ENCODE measurements at places on chromosomes 12 and 14.

- no peak for DNase-seq
These were observed 17.6 kb upstream of the EPS8 start for GRCh38 chr12:15806826-15807225.

GRCh38 chr14:66974397-66975025 lies 214.7 kb upstream of the GARIN2 start:
- no peak for DNase-seq

DNA sequence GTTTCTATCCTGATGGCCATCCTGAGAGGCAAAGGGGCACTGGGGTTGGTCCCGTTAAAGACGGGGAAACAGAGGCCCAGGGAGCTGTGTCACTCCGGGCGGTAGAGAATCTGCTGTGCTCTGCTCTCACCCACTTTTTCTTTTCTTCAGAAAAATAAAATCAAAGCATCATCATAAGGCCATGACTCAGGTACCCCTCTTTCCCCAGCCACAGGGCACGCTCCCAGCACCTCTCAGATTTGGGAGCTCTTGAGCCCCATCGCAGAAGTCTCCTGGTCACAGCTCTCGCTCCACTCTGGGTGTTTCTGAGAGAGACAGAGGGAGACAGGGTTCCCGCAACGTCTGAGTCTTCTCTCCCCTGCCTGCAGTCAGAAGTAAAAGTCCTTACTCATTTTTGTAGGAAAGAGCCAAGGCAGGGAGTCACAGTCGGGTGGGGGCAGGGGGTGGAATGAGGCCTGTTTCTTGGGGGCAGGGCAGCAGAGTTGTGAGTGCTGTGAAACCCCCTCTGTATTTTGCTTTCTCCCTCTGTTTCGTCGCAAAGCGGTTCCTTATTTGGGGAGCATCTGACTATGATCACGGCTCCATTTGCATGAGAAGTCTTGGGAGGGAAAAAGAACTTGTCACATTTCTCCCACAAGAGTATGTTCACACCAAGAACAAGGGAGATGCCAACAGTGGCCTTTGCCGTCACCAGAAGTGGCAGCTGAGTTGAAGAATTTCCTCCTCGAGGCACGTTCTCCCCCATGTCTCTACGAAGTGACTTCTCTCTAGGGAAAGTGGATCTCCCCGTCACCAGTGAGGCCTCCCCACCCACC lies 139.0 kb downstream of the BCL11B start:
- no peak for DNase-seq

DNA sequence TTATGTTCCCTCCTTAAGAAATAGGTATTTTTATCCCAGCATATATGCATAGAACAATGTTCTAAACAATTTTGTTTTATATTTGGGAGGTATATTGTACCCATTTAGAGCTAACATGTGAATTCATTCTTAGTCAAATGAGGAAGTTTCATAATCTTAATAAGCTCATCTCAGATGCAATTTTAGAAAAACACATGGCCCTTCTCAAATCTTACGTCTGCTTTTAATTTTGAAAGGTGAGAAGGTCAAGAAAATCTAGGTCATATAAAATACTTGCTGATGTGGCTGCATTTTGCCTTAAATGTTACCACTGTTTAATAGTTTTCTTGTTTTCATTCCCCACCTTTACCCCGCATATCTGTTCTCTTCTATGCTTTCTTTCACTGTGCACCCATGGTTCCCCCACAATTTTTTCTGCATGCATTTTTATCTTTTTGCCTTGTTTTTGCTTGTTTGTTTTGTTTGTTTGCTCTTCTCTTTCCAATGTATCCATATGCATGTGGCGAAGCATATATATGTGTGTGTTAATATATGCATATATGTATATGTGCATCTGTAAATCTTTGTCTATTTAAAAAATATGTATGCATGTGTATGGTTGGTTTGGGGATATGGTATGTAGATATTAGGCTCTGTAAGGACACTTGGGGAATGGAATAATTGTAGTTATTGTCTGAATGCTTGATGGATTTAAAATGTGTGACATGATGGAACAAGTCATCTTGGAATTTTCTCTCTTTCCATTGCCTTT lies 317.1 kb downstream of the BCAT1 start:
- DNase-seq, result no peak

GRCh38 chr14:42683707-42684106 lies 1077.0 kb downstream of the LRFN5 start:
- no peak for DNase-seq

Data from posterior cingulate gyrus (tissue), 11 donors.